ENCODE measurements at places on chromosomes 5 and 9.
A peak's percentile ranks its signal among the peaks of the same experiment; 100 is the strongest.

DNA sequence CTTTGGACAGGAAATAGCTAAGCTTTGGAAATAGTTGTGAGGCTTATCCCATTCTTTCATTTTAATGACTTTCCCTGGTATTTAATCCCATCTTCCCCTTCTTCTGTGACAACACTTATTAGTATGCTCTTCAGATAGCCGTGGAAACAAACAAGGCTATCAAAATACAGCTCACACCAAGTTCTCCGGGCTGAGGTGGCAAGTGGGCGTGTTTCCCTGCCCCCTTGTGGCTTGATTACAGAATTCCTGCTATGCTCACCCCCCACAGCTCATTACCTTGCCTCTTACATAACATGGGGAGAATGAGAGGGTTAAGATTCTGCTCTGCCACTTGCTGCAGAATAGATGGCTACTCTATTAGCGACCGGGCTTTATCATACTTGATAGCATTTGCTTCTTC, 437.1 kb upstream of the TLE4 start:
- no peak for DNase-seq

- no peak for DNase-seq
Measured at GRCh38 chr9:79286992-79287707, 284.6 kb upstream of the TLE4 start.

DNA sequence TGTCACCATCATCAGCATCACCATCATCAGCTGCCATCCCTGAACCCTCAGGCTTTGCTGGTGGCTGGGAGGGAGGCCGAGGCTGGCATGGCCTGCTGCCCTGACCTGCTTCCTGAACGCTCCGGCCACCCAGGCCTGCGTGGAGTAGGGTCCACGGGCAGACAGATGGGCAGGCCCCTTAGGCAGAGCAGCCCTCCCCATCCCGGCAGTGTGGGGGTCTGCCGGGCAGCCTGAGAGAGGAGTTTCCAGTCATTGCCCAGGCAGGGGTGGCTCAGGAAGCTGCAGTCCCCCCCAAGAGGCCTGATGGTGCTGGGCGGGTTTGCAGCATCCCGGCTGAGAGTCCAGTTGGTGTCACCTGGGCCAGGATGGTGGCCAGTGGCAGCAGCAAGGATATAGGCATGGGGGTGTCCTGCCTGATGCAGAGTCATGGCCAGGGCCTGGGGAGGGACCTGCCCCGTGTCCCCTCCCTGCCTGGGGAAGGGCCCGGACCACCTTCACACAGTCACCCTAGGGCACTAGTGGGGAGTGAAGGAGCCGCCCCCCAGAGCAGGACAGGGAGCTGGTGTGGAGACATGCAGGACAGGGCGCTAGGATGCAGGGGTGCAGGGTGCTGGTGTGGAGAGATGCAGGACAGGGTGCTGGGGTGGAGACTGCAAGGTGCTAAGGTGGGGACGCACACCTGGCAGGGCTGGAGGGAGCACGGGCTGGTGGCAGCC, 7.7 kb upstream of the EGFL7 start:
- no peak for DNase-seq

DNA sequence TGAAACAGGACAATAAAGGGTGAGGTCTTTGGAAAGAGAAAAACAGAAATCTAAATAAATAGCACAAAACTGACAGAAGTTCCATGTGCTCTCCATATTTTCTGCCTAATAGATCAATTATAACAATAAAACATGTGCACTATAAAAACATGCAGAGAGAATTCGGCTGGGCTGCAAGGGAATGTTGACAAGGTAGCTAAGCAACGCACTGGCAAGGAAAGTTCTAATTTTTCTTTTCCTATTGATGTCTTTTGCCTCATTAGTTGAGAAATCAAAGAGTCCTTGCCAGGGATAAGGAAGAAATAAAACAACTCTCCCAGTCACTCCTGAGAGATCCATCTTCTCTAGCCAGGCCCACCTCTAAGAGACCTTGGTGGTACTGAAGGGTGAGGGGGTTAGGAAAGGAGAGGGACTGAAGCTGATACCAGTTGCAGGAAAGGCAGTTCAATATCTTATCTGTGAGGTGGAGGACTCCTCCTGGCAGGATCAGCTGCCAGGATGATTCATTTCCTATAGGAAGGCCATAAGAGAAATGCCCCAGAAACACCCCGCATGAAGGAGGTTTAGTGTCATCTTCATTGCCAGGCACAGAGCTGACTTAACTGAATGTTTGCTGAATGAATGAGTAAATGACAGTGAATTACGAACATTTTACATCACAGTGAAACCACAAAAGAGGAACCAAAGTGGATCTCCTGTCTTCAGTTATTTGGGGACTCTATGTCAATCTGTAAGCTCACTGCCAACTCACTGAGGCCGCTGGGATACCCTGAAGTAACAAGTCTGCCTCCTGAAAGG, 63.7 kb upstream of the IFNK start:
- no peak for DNase-seq

- no peak for DNase-seq
Measured at GRCh38 chr9:89747596-89747995, 142.8 kb downstream of the GADD45G start.

DNA sequence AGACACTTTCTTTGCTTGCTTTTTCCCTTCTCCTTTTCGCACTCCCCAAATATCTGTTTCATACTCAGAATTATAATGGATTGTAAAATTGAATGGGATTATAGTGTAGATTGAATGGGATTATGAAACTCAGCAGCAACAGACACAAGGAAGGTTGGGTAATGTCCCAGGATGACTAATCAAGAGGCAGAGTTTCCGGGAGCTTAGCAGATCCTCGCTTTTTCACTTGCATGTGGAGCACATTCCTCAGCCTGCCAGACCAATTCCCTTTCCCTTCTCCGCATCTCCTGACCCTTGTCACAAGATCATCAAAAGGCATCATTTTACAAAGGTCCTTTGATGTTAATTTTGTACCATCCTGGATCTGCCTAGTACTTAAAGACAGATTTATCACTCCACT, 55.1 kb upstream of the SLC1A1 start:
- no peak for DNase-seq

DNA sequence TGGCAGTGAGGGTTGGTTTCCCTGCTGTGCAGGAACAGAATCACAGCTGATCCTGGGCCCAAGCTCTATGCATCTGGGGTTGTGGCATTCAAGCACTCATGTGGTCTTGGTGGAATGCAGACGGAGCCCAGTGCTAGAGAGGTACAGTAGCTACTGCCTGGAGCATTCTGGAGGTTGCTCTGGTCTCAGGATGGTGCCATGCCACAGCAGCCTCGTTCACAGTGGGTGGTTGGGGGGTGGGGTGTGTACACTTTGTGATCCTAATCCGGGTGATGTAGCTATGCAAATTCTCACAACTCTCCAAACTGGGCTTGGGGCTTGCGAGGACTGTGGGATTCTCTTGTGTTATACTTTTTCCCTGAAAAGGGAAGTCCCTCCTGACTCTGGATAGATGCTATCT, 45.2 kb downstream of the FGD3 start:
- no peak for DNase-seq

GRCh38 chr9:34963552-34963951, 5.5 kb downstream of the PHF24 start:
- no peak for DNase-seq

DNA sequence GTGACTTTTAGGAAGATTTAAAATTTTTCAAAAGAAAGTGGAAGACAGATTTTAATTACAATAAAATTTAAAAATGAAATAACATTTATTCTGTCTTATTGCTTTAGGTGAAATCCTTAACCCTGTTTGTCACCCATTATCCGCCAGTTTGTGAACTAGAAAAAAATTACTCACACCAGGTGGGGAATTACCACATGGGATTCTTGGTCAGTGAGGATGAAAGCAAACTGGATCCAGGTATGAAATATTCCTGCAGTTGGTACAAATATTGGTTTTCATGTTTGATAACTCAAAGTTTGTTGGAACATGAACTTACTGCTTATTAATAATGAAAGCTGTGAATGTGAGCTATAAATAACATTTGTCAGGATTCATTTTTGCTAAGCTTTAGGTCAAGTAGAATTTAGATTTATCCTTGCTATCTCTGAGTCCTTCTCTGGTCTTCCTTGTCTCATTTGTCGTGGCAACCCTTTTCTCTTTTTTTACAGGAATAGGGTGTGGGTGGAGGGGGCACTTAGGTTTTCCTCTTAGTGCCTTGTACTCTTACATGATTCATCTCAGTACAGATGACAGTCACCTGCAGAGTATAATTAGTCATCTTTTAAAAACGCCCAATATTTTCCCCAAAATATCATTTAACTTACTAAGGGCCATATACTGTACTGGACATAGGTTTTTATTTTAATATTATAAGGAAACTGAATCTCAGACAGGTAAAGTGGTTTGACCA, 95.3 kb upstream of the RASGRF2 start:
- no peak for DNase-seq

- no peak for DNase-seq
Measured at GRCh38 chr5:2257326-2258244, 374.9 kb upstream of the IRX4 start.

GRCh38 chr5:102453716-102454115, 45.1 kb downstream of the SLCO6A1 start:
- DNase-seq = no peak

DNA sequence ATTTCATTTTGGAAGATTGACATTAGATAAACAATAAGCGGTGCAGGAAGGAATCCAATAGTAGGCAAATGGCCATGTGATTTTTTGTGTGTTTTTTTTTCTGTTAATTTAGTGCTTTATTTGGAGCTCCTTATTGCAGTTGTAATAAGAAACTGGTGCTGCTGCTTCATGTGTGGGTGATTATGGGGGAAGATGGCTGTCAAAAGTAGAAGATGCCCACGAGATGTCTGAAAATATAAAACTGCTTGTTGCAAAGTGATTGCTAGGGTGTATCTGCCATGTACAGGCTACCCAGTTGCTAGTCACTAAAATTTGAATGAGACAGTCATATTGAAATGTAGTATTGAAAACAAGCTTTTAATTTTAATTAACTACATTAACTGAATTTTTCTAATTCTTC, 216.7 kb upstream of the FTMT start:
- no peak for DNase-seq

DNA sequence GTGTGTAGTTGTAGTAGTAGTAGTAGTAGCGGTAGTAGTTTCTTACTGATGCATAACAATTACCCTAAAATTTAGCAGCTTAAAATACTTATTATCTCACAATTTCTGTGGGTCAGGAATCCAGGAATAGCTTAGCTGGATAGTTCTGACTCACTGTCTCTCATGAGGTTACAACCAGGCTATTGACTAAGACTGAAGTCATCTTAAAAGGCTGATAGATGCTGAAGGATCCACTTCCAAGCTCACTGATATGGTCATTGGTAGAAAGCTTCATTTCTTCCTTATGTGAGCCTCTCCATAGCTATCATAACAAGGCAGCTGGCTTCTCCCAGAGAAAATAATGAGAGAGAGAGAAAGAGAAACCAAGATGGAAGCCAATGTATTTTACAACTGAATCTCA, 147.5 kb upstream of the FBXL17 start:
- DNase-seq = no peak

DNA sequence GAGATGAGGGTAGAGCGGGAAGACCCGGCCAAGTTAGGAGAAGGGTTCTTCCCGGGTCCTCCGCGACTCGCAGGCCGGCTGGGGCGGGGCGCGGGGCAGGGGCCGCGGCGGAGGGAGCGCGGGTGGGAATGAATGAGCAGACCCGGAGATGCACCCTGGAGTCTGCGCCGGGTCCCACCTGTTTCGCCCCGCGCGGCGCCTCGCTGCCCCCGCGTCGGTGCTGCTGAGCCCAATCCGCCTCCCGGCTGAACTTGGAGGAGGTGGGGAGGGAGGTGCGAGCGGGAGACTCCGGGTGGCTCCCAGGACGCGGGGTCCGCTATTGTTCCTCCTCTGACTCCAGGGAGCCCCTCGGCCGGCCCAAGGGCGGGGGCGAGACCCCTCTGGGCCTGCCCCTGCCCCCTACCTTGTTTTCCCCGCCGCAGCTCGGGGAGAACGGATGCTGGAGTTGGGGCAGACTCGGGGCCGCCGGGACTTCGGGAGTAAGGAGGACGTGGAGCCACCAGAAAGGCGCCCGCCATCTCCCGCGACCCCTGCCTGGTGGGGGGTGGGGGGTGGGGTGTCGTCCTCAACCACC, 659 bp downstream of the RAI14 start:
- peak; percentile 22 for DNase-seq

- no peak for DNase-seq
Measured at GRCh38 chr5:10277773-10278630, 27.9 kb downstream of the CCT5 start.

DNA sequence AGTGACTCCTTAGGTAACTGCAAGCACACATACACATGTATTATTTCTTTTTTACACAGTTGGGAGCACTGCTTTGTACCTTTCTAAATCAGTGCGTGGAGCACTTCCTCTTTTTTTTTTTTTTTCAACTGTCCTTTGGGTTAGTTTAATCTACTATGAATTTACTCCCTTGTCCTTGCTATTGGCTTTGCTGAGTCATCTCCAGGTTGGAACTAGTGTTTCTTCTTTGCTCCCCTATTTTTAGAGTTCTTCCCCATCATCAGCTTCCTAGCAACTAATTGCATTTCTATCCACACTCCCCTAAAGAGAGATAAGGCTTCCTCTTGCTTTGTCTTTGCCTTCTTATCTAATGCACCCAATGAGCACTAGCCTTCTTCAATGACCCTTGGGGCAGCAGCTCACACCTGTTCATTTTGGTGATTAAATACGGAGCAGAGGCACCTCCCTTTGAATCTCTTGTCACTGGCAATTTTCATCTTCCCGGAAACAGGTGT, 24.3 kb downstream of the S100Z start:
- DNase-seq = no peak

DNA sequence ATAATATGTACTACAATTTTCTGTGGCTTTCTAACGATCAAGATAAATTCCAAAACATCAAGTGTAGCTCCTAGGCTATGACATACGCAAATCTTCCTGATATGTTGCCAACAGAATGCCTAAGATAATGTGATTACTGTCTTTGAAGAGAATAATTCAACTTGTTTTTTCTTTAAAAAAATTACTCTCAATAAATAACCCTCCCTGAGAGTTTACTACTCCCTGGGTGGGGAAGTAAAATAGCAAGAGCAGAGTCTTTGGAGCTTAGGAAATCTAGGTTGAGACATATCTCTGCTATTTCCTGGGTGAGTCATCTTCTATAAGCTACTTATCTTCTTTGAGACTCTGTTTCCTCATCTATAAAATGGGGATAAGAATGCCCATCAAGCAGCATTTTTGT, 201.2 kb downstream of the ACTL7B start:
- DNase-seq = no peak

- no peak for DNase-seq
Measured at GRCh38 chr5:146796911-146797310, 81.6 kb downstream of the PPP2R2B start.

DNA sequence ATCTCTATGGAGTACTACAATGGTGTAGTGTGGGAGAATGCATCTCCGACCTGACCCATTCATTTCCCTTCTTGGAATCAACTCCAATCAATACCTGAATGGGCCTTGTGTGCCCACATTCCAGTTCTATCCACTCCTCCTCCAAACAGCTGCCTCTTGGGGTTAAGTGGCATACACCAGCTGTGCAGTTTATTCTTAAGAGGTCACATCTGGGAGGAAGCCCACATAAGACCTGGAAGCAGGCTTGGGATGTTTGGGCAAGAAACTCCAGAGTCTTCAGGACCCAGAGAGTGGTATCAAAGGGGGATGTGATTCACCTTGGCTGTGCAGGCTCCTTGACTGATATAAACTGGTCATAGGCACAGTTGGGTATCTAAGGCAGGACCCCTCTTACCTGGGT, 46.0 kb downstream of the ACTBL2 start:
- no peak for DNase-seq

GRCh38 chr9:93096131-93096802, at the start of gene CARD19:
Gene CARD19 (plus strand): TSS chr9:93096217. CDS start chr9:93096346, 129 bp downstream.
- DNase-seq = peak; percentile 85

- DNase-seq = no peak
Measured at GRCh38 chr9:3567988-3568387, 42.2 kb upstream of the RFX3 start.

- peak; percentile 83 for DNase-seq
Measured at GRCh38 chr5:61301341-61302199, 30.5 kb upstream of the ZSWIM6 start.

Data from psoas muscle (tissue), 8 donors.